ENCODE measurements at places on chromosomes 6 and 20.

DNA sequence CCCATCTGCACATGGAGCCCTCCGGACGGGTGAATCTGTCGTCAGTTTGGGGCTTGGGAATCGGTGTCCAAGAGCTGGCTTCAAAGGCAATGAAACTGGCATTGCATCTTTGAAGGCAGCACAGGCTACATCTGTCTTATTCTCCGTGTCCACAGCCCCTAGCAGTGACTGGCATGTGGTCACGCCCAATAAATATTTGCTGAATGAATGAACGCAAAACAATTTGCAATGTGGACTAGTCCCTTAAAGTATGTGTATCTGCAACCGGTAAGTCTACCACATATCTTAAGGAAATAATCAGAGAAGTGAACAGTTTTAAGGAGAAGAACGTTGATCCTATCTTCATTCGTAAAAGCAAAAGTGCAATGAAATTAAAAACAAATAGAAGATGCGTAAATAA, 8.0 kb upstream of the PMEPA1 start:
- no peak for DNase-seq

DNA sequence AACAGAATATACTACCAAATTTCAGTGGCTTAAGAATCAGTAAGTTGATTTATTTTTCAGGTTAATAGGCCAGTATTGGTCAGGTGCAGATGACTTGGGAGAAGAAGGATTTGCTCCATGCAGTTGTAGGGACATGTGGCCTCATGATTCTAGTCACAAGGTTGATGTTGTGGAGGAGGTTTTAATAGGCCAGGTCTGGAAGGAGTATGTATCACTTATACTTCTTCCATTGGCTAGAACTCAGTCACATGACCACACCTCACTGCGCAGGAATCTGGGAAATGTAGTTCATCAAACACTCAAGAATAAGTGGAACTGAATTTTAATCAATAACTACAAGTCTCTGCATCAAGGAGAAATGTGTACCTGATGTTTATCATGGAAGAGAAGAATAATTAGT, 281.5 kb upstream of the QKI start:
- DNase-seq, result no peak

DNA sequence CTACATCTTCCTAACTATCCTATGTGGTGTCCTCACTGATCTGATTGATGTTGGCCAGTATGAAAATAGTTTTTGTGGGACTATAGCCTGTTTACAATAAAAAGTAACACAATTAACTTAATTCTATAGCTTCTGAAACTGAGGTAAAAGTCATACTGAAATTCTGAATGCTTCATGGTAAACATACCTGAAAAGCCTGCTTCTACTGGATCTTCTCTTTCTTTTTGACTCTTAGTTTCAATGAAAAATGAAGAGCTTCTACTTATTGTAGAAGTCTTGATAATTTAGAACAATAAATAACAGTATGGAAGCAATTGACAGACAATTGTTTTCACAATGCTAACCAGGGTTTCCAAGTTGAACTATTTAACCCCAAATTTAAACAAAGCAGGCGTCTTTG, 383.9 kb upstream of the MMS22L start:
- DNase-seq, result no peak

GRCh38 chr6:106974336-106974998, at the start of gene CD24:
Gene CD24, minus strand, starts transcription at chr6:106974729. Its CDS starts 83 bp downstream, at chr6:106974646.
- DNase-seq, result peak; percentile 38

DNA sequence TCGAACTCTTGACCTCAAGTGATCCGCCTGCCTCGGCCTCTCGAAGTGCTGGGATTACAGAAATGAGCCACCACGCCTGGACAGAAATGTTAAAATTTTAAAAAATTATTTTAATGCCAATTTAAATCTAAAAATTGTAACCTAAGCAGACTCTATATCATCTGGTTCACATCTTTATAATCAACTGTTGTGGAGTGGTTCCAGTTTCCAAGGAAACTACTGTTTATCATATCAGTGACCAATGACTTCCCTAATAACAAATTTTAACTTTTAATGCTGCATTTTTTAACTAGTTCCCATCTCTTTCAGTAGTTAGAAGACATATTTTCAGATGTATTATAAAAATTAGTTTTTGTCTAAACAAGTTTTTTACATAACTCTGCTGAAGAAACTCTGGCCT, 5.2 kb upstream of the BTN3A2 start:
- DNase-seq, result no peak

- DNase-seq, result no peak
These were observed 365.2 kb downstream of the CD109 start for GRCh38 chr6:74061201-74061600.

- no peak for DNase-seq
These were observed 7.7 kb downstream of the TNFRSF21 start for GRCh38 chr6:47302043-47302442.

DNA sequence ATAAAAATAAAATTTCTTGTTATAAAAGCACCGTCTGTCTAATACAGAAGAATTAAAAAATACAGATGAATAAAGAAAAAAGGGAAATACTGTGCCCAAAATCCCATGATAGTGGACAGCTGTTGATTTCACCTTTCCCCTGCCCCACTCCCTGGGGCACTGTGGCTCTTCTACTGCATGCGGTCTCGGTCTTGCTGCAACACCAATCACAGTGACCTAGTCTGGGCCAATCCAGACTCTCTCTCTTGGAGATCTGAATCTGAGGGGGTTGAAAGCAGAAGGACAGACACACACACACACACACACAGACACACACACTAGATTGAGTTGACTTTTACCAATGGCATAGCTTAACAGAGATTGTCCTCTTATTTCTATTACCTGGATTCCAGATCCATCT, 70.5 kb upstream of the FYN start:
- DNase-seq, result no peak

GRCh38 chr6:28906669-28907068, 17.1 kb downstream of the TRIM27 start:
- DNase-seq, result no peak

- no peak for DNase-seq
These were observed 66.5 kb downstream of the PKIB start for GRCh38 chr6:122676688-122677087.

DNA sequence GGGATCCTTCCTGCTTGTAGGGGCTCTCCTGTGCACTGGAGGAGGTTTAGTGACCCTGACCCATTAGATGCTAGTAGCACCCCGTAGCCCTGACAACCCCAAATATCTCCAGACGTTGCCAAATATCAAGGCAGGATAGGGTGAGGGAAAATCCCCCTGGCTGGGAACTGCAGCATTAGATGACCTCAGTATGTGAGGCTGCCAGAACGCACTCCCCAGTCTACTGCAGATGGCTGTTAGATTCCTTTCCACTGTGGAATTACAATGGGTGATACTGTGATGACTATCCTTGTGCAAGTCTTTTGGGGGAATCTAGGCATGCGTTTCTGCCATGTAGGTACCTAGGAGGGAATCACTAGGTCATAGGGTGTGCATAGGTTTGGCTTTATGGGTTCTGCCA, 226.3 kb upstream of the KCNG1 start:
- no peak for DNase-seq

- no peak for DNase-seq
These were observed 21.6 kb upstream of the TNFAIP3 start for GRCh38 chr6:137845460-137845859.

GRCh38 chr6:140271759-140272377, 897.4 kb upstream of the CITED2 start:
- DNase-seq, result no peak

DNA sequence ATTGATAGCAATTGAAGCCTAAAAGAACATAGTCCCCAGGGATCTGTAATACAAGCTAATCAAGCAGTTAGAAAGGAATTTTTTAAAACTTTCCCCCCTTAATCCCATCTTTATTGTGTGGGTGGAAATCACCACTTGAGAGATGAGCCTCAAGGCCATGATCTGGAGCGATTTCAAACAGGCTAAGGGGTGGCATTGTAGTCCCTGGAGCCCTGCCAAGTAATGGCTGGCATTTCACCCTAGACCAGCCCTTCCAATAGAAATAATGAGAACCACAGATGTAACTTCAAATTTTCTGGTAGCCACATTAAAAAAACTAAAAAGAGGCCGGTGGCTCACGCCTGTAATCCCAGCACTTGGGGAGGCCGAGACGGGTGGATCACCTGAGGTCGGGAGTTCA, 46.9 kb downstream of the PRDM1 start:
- no peak for DNase-seq

DNA sequence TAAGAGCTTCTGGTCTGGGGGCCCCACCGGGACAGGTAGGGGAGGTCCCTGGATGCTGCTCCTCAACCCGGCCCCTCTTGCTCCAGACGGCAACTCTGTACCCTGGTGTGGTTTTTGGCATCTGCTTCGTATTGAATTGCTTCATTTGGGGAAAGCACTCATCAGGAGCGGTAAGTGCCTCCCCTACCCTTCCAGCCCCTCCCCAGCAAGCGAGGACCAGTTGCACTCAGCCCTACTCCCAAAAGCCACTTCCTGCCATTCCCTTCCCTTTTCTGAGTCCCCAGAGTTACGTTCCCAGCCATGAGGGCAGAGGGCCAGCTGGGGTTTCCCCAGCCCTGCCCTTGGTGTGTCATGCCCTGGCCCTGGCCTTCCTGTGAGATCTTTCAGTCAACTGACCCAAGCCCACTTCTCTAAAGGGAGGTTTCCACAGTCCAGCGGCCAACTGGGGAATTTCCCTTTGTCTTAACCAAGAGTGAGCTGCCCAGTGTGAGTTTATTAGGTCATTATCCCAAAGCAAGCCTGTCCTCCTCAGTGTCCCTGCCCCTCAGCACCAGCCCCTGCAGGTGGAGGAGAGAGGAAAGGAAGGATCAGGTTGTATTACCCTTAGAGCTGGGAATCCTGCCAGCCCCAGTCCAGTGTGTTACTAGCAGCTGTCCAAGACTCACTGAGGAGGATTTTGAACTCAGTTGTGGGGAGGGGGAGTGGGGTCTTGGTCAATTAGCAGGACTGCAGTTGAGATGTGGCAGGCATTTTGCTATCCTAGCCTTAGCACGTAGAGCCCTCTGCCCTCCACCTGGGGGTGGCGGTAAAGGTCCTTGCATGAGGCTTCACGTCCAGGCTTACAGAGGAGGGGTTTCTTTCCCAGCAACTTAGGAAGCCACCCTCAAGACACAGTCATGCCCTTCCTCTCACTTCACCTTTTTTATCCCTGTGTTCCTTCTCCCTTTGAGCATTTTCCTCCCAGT, 45.8 kb downstream of the TM9SF4 start:
- DNase-seq, result no peak

DNA sequence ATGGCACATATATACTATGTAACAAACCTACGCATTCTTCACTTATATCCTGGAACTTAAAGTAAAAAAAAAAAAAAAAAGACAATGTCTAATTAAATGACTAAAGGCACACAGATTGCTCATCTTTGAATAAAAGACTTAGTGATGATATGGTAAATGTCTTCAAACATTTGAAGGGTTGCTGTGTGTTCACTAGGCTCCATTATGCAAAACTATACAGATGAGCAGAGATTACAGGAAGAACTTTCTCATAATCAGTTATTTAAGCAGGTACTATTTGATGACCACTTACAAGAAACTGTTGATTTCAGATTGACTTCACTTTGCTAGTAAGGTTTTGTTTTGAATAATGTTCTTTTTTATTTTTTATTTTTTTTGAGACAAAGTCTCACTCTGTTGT, 34.4 kb downstream of the DNAH8 start:
- DNase-seq, result no peak

DNA sequence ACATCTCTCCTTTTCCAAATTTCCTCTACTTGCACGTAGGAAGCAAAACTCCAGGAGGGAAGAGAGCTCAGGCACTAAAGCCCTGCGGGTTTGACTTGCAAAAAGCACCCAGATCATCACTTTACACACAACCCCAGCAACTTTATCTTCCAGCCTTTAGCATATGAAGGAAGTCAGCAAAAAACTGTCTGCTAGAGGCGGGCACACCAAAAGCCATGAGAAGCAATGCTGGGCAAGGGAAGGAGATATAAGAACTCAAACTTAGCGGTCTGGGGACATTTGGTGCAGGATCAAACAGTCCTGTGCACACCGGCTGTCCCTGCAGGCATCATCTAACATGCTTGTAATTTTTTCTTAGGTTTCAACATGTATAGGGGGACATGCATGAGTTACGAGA, 113.3 kb downstream of the JPH2 start:
- no peak for DNase-seq

DNA sequence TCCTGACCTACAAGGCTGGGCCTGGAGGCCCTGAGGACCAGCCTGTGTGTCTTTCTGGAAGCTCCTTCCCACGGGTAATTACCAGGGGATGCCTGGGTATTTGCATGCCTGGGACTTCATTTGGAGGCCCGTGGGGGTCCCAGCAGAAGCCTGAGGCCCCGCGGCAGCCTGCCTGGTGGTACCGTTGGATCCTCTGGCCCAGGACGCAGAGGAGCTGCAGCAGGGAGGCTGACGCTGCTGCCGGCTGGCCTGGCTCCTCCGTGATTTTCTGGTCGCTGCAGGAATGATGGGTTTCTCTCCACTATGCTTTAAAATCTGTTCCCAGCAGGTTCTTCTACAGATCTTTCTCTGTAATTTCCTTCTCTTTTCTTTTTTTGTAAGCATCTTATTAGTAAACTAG, 6.5 kb downstream of the CABLES2 start:
- DNase-seq, result no peak

DNA sequence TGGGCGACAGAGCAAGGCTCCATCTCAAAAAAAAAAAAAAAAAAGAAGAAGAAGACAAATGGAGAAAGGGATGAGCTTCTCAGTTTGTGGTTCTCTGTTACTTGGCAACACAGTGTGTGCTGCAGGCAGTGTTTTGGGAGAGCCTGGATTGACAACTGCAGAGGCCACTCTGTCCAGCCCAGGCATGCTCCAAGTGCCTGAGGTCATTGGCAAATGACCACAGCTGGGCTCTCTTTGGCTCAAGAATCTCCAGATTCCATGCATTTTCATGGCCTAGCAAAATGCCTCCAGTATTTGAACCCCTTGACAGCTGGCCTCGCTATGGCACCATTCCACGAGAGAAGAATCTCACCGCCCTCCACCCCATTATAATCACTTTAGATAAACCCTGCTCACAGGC, 126.2 kb downstream of the ANKRD60 start:
- DNase-seq, result no peak

GRCh38 chr20:9397928-9398327, 116.5 kb upstream of the LAMP5 start:
- DNase-seq, result no peak

DNA sequence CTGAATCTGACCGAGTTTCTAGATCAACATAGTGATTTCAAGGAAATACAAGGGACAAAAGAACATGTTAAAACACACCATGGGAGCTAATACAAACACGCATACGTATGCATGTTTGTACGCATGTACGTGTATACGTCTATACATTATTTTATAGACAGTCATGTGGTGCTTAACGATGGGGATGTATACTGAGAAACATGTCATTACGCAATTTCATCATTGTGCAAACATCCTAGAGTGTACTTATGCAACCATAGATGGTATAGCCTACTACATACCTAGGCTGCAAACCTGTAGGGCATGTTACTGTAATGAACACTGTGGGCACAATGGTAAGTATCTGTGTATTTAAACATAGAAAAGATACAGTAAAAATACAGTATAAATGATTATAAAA, 25.0 kb upstream of the NELFCD start:
- DNase-seq, result no peak

Data from NCI-H1694 (cell line).